ENCODE measurements at places on chromosomes 13 and 19.
A peak's percentile ranks its signal among the peaks of the same experiment; 100 is the strongest.

- no peak for DNase-seq
Measured at GRCh38 chr19:48477698-48478338, 8.6 kb downstream of the CYTH2 start.

GRCh38 chr19:49887665-49888509 is 8.8 kb downstream of the IL4I1 start:
- no peak for DNase-seq

DNA sequence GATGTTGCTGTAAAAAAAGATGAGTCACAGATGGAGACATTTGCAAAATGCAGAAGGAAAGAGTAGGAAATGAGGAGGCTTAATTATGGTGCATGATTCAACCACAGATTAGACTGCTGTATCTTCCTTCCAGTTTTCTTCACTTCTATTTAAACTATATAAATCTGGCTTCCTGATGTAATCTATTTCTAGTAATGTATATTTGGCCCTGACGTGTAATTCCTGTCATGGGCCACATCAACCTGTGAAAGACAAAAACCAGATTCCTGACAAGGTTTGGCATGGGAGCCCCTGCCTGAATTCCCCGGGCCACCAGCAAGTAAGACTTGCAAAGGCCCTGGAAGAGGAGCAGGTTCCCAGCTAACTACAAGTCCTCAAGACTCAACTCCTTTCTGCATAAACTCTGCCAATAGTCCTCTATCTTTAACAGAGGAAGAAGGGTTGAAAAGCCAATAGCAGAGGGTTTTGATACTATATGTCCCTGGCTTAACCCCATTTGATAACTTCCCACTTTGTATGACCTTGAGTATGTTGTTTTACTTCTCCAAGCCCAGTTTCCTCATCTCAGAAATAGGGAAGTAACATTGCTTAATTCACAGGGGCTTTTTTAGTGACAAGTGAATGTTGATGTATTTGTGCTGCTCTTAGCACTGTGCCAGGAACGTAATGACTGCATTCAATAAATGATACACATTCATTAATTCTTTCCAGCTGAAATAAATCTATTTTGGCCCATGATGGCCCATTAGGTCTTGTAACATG is 172.7 kb downstream of the SPRY2 start:
- DNase-seq = peak; percentile 16

DNA sequence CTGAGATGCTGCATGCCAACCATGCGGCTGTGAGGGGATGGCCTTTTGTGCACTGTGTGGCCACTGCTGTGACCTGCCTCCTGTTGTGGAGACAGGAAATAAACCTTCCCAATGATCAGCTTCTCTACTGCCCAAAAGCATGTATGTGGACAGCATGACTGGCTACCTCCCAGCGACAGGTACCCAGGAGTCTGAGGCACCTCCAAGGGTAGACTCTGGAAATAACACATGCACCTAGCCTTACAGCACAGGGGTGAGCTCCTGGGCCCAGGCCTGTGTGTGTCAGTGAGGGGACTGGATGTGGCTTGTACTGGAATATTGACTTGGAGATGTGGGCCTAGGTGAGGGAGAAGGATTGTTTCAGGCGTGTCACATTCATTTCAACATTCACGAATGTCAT is 7.6 kb upstream of the GPI start:
- no peak for DNase-seq

DNA sequence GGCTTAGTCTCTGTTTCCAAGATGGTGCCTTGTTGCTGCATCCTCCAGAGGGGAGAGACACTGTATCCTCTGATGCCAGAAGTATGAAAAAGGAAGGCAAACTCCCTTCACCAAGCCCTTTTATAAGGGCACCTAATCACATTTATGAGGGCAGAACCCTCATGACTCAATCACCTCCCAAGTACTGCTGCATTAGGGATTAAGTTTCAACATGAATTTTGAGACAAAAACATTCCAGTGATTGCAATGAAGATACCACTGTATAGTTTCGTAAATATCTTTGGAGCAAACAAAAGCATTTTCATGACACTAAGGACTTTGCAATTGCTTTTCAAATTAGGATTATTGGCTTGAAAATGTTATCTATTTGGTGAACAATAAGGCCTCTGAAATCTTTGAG is 63.8 kb downstream of the RNF17 start:
- no peak for DNase-seq

DNA sequence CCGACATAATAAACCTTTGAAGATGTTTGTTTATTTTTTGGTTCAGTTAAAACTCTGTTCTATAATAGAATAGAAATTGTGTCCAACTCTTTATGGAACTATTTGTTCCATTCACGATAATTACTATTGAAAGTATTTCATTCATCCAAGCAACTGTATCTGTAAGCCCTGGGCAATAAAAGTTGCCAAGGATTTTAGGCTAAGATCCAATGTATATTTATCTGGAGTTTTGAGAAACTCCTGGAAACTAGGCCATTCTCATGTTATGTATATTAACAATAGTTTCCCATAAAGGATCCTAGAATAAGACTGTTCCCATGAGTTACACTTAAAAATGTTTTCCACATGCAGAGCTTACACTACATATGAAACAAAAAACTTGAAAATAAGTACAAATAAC is 261.6 kb downstream of the SLITRK6 start:
- DNase-seq = no peak

DNA sequence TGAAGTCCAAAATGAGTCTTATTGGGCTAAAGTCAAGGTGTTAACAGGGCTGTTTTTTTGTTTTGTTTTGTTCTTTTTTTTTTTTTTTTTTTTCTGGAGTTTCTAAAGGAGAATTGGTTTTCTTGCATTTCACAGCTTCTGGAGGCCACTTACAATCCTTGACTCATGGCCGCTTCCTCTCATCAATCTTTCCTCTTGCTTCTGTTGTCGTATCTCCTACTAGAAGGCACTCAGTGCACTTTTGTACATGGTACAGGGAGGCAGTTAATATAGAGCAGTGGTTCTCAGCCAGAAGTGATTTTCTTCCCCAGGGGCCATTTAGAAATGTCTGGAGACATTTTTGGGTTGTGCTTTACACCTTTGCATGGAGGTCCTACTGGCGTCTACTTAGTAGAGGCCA is 546.6 kb downstream of the DCT start:
- no peak for DNase-seq

DNA sequence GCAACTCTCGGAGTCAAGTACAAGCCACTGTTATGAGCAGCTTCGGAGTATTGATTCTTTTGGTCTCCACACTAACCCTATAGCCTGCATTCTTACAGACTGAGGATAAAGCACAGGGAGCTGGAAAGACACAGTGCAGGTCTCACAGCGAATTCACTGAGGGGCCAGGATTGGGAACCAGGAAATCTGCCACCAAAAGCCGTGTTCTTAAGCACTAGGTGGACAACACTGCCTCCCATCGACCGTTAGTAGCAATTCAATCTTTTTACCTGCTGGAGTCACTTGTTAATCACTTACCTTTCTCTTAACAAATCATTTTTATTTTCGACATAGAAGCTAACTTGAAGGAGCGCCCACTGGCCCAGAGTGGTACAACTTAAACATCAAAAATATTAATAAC is 6.3 kb downstream of the PMIS2 start:
- DNase-seq = no peak

- DNase-seq = no peak
Measured at GRCh38 chr13:99435998-99436397, 65.3 kb upstream of the TM9SF2 start.

GRCh38 chr13:39602614-39603366 is at the start of gene LHFPL6:
Gene LHFPL6 (minus strand): TSS chr13:39603193.
- DNase-seq = peak; percentile 36

- DNase-seq = no peak
Measured at GRCh38 chr13:75357576-75358289, 124.2 kb downstream of the TBC1D4 start.

GRCh38 chr13:78524936-78525335 is 78.4 kb downstream of the POU4F1 start:
- no peak for DNase-seq

All from fibroblast of skin of left biceps (primary cell).